Endodermal cell (in vitro differentiated cells): ENCODE measurements at places on chromosomes 5 and 9. TPM values are rescaled to one million over a fixed set of nuclear protein-coding genes. Genes with fewer than 3 reads are reported as not detected.

The PDE6A gene
- 0.07 to 0.15 TPM (median 0.09 TPM) in 3 replicates for total RNA-seq

The IFNA13 gene
- total RNA-seq = not detected in 3 replicates

The SLC25A2 gene
- total RNA-seq = 0.50 and 0.68 TPM in 2 replicates

DNA sequence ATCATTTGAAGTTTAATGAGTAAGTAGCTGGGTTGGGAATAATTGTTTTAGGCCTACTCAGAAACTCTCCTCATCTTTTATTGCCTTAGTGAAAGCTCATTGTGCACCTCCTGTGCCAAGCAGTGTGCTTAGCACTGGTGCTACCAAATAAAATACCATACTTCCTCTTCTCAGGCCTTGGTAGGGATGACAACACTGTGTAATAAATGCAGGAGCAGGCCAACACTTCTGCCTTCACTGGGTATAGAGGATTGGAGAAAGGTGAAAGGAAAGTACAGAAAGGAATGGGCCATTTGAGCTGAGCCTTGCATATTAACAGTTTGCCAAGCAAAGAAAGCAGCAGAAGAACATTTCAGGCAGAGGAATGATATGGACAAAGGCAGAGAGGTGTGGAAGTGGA, 285.7 kb downstream of the NR3C1 start:
- H3K27me3 ChIP-seq = no peaks in the 10 kb centered on the region
- H3K36me3 ChIP-seq = no peaks in the 10 kb centered on the region
- H3K27ac ChIP-seq = no peak overlapping the region
- peaks cover 8% of the 10 kb centered on the region for H3K4me1 ChIP-seq

GRCh38 chr9:126703002-126703865, 89.5 kb downstream of the LMX1B start:
- DNase-seq = peak; percentile 82
- no peak overlapping the region for H3K4me3 ChIP-seq
- H3K4me1 ChIP-seq = peaks cover 13% of the 10 kb centered on the region
- no peak overlapping the region for H3K27ac ChIP-seq

- no peaks in the 10 kb centered on the region for H3K36me3 ChIP-seq
- H3K4me3 ChIP-seq = no peak overlapping the region
- H3K27me3 ChIP-seq = peaks cover 35% of the 10 kb centered on the region
- H3K4me1 ChIP-seq = no peaks in the 10 kb centered on the region
- DNase-seq = no peak
Measured at GRCh38 chr5:90338712-90339372, 70.7 kb downstream of the CETN3 start.

The FAM163B gene
- total RNA-seq = not detected in 3 replicates

The SERF1A gene
- total RNA-seq = 6.4 to 13.7 TPM (median 7.7 TPM) in 3 replicates

DNA sequence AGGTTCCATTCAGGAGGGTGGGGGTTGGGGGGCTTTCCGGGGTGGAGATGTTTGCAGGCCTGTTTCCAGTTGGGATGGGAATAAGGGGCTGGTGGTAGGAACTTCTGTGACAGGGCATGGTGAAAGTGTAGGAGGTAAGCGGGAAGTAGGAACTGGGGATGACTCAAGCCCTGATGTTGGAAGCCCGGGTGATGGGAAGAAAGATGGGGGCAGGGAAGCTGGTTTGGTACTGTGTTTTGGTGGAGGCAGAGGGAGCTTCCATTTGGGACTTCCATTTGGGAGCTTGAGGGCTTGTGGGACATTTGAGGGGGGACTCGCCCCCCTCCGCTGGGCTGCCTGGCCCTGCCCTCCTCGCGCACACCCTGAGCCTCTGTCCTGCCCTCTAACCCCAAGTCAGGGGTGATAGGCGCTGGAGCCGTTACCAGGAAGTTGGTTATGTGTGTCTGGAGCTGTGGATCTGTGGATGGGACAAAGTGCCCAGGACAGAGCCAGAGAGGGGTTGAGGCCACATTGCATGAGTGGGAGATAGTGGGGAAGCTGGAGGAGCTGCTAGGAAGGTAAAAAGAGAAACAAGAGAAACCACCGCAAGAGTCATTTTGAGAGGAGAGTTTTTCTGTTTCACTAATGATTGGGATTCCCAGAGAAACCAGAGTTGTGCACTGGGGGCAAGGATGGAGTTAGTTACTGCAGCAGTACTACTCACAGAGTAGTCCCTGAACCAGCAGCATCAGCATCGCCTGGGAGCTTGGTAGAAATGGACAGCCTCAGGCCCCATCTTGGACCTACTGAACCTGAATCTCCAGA, 6.6 kb downstream of the RGS14 start:
- peaks cover 7% of the 10 kb centered on the region for H3K4me1 ChIP-seq
- peaks cover 18% of the 10 kb centered on the region for H3K27me3 ChIP-seq
- H3K36me3 ChIP-seq = no peaks in the 10 kb centered on the region
- H3K4me3 ChIP-seq = no peak overlapping the region
- DNase-seq = peak; percentile 45

DNA sequence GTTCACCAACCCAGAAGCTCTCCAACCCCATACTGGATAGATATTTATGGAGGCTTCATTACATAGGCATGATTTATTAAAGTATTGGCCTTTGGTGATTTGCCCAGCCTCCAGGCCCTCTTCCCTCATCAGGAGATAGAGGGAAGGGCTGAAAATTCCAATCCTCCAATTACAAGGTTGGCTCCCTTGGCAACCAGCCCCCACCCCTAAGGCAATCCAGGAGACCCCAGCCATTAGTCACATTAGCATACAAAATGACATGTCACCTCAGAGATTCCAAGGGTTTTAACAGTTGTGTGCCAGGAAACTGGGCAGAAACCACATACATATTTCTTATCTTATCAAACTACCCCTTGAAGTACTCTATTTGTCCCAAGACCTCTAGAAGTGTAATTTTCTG, 210.0 kb downstream of the HINT1 start:
- no peaks in the 10 kb centered on the region for H3K36me3 ChIP-seq
- H3K4me1 ChIP-seq = peaks cover 9% of the 10 kb centered on the region
- DNase-seq = no peak
- no peak overlapping the region for H3K27ac ChIP-seq
- no peaks in the 10 kb centered on the region for H3K27me3 ChIP-seq
